ENCODE measurements at places on chromosomes 3 and 15.

GRCh38 chr3:55724821-55725220 lies 237.7 kb upstream of the WNT5A start:
- no peak for DNase-seq

- no peak for DNase-seq
Measured at GRCh38 chr3:8519774-8520448, 18.3 kb downstream of the LMCD1 start.

- peak; percentile 75 for DNase-seq
Measured at GRCh38 chr3:12194209-12194608, 35.5 kb upstream of the TIMP4 start.

- no peak for DNase-seq
Measured at GRCh38 chr3:94066506-94067500, 3.9 kb downstream of the NSUN3 start.

GRCh38 chr3:36635731-36636130 lies 128.6 kb downstream of the DCLK3 start:
- DNase-seq: no peak

DNA sequence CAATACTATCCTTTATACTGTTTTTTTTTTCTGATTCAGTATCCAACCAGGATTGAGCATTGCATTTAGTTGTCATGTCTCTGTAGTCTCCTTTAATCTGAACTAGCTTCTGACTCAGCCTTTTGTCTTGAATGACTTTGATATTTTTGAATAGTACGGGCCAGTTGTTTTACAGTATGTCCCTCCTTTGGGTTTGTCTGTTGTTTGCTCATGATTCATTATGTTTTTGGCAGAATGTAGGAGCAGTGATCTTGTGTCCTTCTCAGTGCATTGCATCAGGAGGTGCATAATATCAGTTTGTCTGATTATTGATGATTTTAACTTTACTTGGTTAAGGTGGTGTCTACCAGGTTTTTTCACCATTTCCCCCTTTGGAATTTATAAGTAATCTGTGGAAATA lies 20.5 kb downstream of the EXOG start:
- DNase-seq: no peak

GRCh38 chr3:115396801-115397200 lies 226.5 kb upstream of the GAP43 start:
- DNase-seq: no peak

GRCh38 chr3:9949115-9949514 lies 3.1 kb downstream of the PRRT3 start:
- DNase-seq: no peak

GRCh38 chr3:101574388-101575112 lies 570 bp downstream of the PCNP start:
- DNase-seq: no peak

DNA sequence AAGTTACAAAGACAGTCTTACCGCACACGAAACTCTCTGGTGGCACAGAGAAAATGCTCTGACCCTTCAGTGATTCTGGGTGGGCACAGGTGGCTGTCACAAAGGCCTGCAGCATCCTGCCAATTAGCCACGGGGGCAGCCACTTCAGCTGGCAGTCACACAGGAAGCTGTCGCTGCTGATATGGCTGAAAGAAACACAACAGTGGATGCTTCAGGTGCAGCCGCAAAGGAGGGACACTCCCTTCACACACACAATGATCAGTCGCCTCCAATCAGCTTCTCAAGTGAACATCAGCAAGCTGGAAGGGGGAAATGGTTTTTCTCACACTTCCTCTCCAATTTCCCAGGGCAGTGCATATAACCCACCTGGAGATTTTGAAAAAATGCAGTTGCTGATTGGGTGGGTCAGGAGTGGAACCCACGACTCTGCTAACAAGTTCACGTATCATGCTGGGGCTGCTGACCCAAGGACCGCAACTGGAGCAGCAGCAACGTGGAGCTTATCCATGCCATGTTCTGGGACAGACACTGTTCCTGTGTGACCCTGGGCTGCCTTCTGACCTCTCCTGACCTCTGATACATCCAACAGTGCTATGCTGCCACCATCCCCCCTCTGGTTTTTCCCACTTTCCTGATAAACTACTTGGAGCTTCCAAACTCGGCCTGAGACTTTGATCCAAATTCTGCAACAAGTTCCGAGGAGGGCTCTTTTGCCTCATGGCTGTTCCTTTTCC lies 106.6 kb downstream of the LRIG1 start:
- no peak for DNase-seq

GRCh38 chr15:61634837-61635236 lies 405.7 kb upstream of the RORA start:
- no peak for DNase-seq

GRCh38 chr3:40800343-40800742 lies 275.6 kb downstream of the ZNF621 start:
- no peak for DNase-seq

GRCh38 chr3:123279121-123279520 lies 77.4 kb downstream of the SEC22A start:
- DNase-seq: no peak

DNA sequence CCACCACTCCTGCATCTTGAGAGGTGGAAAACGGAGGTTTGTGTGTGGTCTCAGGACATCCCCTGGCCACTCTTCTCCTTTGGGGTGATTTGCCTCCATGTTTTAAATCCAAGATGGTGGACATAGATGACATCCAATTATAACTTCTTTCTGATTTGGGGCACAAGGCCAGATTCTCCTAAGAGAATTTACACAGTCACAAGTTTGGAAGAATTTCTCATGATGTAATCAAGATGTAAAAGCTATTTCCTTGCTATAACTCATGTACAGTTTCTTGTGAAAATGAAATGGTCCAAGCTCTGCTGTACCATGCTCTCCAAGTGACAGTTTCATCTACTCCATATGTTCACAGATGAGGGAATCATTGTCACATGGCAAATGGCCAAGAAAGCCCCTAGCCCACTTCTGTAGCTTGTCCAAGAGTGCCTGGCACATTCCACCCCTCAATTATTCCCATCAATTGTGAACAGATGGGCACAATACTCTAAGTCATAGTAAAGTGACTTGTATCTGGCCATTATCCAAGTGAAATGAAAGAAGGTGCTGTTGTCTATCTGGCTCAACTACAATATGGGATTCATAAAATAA lies 134.6 kb upstream of the ROPN1 start:
- no peak for DNase-seq

DNA sequence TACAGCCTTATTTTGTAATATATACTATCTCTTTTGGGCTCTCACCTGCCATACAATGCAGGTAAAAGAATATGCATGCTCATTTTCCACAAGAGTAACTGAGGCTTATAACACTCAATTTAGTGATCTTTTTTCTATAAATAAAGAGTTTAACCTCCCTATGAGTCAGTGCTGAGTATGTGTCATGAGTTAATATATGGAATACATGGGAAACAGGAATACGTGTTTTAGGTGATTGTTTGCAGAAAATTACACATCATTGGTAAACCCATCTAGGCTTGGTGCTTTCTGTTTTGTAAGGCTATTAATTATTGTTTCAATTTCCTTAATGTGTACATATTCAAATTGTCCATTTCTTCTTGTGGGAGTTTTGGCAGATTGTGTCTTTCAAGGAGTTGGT lies 411.3 kb downstream of the GRM7 start:
- DNase-seq: no peak

GRCh38 chr3:25661694-25662437 lies 2.8 kb downstream of the TOP2B start:
- no peak for DNase-seq

- no peak for DNase-seq
Measured at GRCh38 chr15:100764778-100765466, 114.7 kb upstream of the ALDH1A3 start.

DNA sequence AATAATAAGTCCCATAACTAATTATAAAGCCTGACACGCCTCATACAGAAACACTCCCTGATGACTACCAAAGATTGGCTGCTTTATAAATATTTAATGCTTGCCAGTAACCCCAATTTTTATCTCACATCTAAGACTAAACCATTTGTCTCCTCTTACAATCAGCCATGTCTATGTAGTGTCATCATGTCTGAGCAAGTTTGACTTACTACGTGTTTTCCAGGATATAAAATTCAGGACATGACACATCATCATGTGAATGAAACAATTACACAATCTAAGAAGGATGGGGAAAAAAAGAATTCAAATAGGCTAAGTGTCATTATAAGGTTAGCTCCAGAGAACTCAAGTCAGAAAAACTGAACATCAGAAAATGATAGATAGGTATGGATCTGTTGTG lies 208.7 kb downstream of the MECOM start:
- no peak for DNase-seq

DNA sequence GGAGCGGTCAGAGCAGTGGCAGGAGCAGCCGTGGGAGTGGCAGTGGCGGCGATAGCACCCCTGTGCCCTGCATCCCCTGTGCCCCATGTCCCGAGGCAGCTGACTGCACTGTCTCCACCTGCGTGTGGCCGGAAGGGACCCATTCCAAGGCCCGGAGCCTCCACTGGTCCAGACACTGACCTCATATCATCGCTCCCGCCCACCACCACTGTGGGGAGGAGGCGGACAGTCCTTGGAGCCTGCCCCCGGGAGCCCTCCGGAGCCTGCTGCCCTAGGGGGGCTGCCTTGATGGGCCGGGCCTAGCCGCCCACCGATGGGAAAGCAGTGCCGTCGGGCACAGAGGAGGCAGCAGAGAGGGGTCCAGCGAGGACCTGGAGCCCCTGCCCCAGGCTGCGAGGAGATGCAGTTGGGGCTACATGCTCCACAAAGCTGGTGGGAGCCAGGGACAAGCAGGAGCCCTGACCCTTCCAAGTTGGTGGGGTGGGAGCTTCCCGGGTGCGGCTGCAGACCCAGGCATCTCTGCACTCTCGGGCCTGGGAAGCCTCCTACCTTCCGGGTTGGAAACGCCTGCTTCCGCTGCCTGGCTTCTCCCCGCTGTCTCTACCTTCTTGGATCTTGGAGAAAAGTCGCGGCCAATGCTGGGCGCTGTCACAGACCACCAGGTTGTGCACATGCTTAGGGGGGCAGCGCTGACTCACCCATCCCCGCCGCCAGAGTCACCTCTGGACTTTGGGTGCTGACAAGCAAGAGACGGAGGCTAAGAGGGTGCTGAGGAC lies 283.2 kb upstream of the ROBO1 start:
- no peak for DNase-seq

DNA sequence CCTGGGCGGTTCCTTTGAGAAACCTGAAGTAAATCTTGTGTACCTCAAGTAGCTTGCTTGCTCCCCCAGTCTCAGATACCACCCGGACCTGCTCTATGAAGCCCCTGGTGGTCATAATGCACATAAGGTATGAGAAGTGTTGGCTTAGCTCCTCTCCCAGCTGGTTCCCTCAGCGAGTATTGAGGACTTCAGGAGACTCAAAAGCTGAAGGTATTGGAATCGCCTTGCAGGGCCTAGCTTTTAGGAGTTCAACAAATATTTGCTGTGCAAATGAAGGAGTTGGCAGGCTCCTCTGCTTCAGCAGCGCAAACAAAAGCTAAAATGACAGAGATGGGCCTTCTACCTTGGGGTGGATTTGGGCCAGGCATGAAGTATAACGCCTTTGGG lies 1.7 kb downstream of the CMTM8 start:
- peak; percentile 20 for DNase-seq

DNA sequence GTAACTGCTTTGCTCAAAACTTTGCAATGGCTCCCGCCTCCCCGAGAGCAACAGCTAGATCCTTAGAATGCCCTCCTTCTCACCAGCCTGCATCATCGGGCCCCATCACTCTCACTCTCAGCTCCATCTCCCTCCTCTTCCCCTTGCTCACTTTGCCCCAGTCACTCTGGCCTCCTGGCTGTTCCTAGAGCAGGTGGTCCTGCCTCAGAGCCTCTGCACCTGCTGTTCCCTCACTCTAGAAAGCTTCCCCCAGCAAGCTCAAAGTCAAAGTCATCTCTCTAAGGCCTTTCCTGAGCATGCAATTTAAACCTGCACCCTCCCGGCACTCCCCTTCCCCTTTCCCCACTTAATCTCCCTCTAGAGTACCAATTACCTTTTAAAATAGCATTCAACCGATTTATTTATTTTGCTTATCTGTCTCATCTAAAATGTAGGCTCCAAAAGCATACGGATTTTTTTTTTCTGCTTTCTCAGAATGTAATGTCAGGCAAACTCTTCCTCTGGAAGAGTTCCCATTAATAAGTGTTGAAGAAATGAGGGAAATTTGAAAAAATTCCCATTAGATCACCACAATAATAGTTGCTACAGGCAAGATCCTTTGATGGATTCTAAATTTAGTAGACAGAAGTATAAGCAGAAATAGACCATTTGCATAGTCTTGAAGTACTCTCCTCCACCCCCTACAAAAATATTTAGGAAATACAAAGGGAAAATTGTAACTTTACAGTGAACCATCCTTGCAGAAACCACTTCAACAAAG lies 15.9 kb upstream of the HES1 start:
- DNase-seq: no peak

DNA sequence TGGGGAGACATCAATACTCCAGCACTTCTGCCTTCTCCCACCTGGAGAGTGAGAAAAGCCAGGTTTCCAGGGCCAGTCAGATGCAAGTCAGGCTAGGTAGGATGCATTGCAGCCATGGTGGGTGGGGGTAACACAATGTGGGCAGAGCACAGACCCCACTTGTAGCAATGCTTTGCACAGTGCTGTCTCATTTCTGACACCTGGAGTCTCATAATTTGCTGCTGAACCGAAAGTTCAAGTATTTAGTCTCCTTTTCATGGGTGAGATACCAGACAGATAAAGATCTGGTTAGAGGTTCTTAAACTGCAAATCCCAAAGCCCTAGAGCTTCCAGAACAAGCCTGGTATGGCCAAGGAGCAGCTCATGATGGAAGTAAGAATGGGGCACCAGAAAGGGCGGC lies 880.3 kb upstream of the CFAP20DC start:
- no peak for DNase-seq

GRCh38 chr3:185758912-185759311 lies 65.9 kb downstream of the IGF2BP2 start:
- no peak for DNase-seq

GRCh38 chr3:195757438-195757770 lies 36.6 kb downstream of the MUC20 start:
- DNase-seq: no peak

- no peak for DNase-seq
Measured at GRCh38 chr15:25106209-25106608, 151.4 kb downstream of the SNRPN start.

- no peak for DNase-seq
Measured at GRCh38 chr3:141193066-141193830, 38.4 kb upstream of the PXYLP1 start.

GRCh38 chr3:188361888-188362287 lies 207.9 kb downstream of the LPP start:
- no peak for DNase-seq

- no peak for DNase-seq
Measured at GRCh38 chr3:132464066-132464465, 46.8 kb downstream of the DNAJC13 start.

GRCh38 chr3:150370999-150371398 lies 37.1 kb upstream of the TSC22D2 start:
- DNase-seq: no peak

Measured in T-helper 2 cell (primary cell).